Stimulated activated CD4-positive, alpha-beta T cell treated with anti-CD3 and anti-CD28 coated beads, Interleukin-1b, Interleukin-23, amount 100 ng/mL, for 1 hour (primary cell): ENCODE measurements at places on chromosomes 3 and 15.
A peak's percentile ranks its signal among the peaks of the same experiment; 100 is the strongest.

DNA sequence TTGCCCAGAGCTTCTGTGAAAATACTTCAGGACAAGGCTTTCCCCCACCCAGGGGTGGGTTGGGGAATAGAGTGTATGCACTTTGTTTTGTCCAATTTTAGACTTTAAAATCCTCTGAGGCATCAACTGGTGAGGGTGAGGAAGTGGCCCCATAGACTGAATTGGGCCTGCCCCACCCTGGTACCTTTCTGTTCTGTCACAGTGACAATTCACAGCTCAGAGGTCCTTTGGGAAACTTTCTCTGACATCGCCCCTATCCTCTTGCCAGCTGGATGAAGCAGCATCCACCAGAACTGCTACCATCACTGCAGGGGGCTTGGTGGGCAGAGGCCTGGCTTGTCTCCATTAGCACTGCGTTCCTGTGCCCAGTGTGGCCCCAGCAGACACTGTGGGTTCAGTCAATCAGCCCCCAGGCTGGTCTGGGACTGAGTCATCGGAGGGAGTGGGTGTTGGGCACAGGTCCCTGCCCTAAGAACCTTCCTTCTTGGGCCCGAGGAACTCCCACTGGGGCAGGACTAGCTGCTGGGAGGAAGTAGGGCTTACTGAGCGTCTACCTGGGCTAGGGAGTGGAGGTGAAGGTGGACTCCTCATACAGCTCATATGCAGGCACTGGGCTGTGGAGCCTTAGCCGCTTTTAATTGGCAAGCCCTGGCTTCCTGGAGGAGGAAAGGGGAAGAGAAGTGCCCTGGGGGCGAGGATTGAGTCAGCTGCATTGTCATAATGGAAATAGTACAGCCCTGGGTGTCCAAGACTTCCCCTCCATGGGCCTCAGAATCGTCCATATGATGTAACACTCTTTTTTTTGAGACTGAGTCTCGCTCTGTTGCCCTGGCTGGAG lies 1.5 kb upstream of the PPM1M start:
- no peak for DNase-seq

GRCh38 chr3:74752290-74752689 lies 137.8 kb upstream of the CNTN3 start:
- no peak for DNase-seq

DNA sequence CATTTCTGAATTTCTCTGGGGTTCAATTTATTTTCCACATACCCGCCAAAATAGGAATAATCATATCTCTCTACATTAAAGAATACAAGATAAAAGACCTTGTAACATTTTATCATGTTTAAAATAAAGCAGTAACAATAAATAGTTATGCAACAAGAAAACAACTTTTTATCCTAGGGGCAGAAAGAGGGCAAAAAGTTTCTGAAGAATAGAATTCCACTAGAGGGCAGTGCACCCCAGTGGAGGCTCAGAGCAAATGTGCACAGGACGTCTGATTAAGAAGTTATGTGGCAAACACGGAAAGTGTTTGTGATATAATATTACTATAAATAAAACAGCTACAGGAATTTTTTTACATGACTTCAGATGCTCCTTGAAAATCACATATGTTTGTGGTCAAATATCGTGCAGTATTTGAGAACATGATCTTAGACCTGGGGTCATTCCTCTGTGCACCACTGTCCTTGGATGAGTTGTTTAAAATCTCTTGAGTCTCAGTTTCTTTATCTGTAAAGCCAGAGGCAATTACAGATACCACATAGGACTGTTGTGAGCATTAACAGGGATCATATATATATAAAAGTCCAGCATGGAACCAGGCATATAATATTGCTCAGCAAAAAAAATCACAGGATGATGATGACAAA lies 13.2 kb upstream of the PIK3R4 start:
- peak; percentile 19 for DNase-seq

- no peak for DNase-seq
These were observed 7.1 kb downstream of the CELSR3 start for GRCh38 chr3:48655606-48656005.

- DNase-seq, result no peak
These were observed 25.4 kb downstream of the AADAC start for GRCh38 chr3:151839313-151839631.

DNA sequence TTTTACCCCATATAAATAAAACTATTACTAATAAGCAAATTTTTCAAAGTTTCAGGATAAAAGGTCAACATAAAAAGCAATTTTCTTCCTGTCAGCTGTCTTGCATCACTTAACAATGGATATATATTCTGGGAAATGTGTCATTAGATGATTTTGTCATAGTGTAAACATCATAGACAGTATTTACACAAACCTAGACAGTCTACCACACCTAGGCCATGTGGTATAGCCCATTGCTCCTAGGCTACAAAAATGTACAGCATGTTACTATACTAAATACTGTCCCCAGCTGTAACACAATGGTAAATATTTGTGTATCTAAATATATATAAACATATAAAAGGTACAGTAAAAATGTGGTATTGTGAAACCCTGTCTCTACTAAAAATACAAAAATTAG lies 156.7 kb downstream of the ANO10 start:
- no peak for DNase-seq

- no peak for DNase-seq
These were observed 46.9 kb downstream of the SRGAP3 start for GRCh38 chr3:9202546-9202945.

DNA sequence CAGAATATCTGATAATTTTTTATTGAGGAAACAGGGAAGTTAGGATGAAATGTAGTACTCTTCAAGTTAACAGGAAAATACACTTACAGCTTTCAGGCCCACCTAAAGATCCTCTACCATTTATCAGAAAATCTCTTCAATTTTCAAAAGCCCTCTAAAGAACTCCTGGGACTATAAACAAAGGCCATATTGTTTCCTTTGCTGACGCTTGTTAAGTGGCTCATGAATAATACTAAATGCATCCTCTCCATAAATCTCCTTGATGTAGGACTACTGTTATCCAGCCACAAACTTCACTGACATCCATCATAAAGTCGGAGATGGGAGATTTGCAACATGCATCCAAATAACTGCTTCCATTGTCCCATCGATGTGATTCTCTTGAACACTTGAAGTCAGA lies 326.5 kb downstream of the ZIC1 start:
- no peak for DNase-seq

DNA sequence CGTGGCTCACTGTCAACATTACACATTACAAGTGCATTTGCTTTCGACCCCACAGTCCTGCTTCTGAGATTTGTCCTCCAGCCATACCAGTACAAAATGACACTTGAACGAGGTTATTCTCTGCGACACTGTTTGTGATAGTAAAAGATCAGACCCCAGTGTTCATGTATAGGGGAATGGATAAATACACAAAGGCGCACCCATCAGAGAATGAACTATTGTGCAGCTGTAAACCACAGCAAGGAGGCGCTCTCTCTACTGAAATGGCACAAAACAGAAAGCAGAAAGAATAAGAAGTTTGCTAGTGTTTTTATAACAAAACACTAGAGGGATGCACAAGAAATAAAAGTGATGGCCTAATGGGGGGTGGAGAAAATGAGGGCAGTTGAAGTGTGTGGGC lies 4.9 kb upstream of the CHSY1 start:
- DNase-seq, result no peak

GRCh38 chr3:151550025-151550618 lies 89.3 kb upstream of the IGSF10 start:
- DNase-seq, result no peak

DNA sequence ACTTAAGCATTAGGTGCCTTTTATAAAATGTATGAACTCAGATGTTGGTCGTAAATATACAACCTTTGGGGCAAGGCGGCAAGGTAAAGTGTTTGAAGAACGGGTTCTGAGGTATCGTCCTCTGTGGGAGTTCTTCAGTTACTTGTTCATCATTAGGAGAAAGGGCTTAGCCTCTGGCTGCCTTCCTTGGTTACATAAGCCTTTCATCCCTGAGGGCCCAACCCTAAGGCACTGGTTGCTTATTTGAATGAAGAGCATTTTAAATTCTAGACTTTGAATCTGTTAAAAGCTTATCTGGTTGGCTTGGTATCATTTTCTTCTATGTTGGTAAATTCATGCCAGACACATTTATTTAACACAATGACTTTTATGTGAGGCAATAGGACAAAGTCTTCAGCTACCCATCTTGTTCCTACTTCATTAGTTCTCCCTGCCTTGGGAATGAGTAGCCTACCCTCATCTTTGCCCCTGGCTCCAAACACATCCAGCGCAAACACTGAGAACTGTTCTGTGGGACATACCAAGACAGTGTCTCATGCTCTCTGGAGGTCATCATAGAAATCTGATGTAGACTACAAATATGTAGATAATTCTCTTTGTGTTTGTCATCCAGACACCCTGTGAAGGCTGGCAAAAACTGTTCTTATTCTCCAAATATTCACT lies 12.4 kb upstream of the CCDC80 start:
- DNase-seq, result no peak

DNA sequence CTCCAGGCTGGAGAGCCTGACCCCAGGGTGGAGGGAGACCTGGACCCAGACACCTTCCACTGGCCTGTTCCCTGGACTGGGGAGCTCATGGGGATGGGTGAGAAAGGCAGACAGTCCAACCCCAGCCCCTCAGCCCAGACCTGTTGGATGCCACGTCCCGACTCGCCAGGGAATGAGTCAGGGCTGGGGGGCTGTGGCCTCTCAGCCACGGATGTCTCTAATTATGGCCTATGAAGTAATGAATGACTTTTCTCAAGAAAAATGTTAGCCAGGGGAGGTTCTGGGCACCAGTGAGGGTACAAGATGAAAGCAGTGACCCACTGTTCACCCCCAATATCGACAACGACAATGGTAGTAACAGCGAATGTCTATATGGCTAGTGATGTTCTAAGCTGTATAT lies 107.0 kb upstream of the RPL32 start:
- DNase-seq, result no peak

DNA sequence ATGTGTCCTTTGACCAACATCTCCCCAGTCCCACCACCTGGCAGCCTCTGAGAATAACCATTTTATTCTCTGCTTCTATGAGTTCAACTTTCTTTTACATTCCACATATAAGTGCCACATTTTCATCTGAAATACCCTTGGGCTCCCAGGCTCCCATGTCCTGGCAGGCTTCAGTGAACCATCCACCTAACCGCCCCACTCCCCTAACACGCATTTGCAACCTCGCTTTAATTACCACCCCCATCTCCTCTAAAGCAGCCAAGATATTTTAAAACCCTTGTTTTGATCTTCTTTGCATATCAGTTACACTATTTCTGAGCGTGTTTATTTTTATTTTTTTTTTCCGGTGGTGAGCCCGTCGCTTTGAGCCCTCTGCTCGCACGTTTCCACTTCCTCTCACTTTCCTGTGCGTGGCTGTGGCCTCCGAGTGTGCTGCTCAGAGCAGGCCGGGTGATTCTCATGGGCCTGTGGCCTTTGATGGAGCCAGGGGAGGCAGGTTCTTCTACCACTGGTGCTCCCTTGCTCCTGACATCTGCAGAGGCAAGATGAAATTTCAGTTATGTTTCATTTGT lies 195.4 kb upstream of the LPP start:
- DNase-seq, result no peak

- no peak for DNase-seq
These were observed 266.2 kb downstream of the ZNF385D start for GRCh38 chr3:21484828-21485144.

DNA sequence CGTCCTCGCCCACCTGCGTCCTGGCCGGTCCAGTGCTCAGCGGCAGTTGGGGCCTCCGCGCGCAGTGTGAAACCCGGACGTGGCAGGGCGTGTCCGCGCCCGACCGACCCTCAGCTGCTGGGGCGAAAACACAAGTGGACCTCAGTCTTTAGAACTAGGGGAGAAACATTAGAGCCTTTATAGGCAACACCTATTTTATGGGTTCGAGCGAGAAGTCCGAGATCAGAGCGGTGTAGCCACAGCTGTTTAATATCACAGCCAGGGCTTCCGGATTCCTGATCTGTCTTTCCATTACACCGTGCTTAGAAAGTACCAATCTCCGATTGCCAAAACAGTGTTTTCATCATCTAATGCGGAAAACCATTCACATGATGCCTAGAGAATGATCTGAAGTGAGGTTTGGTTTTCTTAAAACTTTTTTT lies 506 bp downstream of the RAD51 start:
- no peak for DNase-seq

GRCh38 chr3:76242886-76243753 lies 457.8 kb upstream of the ZNF717 start:
- DNase-seq, result no peak

DNA sequence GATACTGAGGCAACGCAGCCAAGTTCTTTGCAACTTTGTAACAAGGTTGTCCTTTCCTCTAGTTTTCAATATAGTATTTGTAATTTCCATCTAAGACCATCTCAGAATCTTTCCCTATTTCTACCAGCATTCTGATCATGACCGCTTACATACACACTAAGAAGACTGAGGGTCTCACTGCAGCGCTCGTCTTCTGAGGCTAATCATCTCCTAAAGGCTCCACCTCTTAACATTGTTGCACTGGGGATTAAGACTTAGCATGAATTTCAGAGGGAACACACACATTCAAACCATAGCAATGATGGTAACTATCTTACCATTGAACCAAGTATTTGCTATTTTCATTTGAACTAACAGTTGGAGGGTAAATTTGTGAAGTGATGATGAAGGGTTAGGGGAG lies 463.3 kb upstream of the CCDC54 start:
- DNase-seq, result no peak

DNA sequence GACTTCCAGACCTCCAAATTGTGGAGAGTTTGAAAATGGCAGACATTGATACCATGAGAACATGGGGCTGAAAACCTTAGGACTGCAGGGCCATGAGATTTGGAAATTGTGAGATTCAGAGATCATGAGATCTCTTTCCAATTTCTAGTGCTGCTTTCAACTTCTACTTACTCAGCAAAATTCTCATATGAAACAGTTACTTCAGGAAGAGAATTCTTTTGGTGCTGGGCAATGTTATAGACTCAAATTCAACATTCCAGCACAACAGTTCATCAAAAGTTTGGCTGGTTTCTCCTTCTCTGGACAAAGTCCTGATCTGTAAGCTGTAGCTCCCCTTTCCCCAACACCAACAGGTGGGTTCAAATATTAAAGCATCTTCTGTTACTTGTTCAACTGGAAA lies 506.9 kb upstream of the NECTIN3 start:
- DNase-seq, result no peak

DNA sequence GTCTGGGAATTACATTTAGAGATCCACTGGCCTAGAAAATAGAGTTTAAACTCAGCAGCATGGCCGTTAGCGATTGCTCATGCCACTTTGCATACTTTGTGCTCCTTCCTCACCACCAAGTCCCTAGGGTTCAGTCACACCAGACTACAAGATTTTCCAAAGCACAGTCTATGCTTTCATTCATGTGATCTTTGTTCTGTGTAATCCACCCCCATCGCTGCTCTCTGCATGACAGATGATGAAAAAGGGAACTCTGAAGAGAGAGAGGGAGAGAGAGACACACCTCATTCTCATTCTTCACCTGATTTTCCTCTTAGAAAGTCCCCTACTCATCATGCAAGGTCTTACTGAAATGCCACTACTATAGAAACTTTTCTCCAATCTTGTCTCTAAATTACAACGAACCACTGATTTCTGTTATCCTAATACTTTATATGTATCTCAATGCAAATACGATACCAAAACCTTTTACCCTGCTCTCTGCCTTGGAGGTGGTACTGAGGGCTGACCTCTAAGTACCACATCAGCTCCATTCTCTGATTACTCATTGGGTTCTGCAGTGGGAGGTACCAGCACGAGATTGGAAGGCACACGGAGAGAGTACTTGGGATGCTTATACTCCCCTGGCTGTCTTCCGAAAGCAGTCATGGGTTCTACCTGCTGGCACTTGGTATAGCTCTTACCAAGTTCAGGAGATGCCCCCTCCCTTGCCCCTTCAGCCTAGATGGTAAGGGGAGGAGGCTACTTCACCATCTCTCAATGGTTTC lies 1.1 kb upstream of the PARP15 start:
- DNase-seq, result no peak

- DNase-seq, result no peak
These were observed 7.3 kb downstream of the ARL6IP5 start for GRCh38 chr3:69092030-69092516.

- DNase-seq, result no peak
These were observed 27.1 kb downstream of the FAH start for GRCh38 chr15:80179935-80180334.
